ENCODE measurements at places on chromosomes 5 and 9.

- no peak for DNase-seq
Observed at GRCh38 chr9:114347675-114348074, 18.0 kb downstream of the ORM2 start.

- DNase-seq, result no peak
Observed at GRCh38 chr9:78559449-78559885, 262.5 kb downstream of the PSAT1 start.

DNA sequence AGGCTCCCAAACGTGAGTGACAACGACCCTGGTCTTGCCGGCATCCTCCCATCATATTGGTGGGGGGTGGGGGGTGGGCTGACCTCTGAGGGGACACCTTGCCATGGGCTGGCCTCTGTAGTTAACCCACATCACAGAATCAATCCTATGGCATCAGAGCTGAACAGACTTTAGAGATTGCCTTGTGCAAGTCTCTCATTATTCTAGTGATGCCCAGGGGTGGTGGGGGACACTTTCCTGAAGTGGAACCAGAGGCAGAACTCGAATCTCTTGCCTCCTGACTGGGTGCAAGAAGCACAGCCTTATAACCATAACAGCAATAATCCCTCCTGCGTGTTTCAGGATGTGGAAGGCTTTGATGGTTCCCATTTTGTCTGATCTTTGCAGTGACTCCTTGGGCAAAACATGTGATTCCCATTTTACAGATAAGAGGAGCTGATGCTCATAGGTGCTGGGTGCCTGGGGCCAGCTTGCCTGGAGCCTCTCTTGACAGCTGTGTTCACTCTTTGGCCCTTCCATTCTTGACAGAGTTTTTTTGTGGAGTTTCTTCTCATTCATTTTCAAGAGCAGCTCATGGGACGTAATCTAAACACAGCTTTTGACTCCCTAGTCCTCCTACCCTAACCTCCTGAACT lies 18.6 kb upstream of the PITX1 start:
- no peak for DNase-seq

DNA sequence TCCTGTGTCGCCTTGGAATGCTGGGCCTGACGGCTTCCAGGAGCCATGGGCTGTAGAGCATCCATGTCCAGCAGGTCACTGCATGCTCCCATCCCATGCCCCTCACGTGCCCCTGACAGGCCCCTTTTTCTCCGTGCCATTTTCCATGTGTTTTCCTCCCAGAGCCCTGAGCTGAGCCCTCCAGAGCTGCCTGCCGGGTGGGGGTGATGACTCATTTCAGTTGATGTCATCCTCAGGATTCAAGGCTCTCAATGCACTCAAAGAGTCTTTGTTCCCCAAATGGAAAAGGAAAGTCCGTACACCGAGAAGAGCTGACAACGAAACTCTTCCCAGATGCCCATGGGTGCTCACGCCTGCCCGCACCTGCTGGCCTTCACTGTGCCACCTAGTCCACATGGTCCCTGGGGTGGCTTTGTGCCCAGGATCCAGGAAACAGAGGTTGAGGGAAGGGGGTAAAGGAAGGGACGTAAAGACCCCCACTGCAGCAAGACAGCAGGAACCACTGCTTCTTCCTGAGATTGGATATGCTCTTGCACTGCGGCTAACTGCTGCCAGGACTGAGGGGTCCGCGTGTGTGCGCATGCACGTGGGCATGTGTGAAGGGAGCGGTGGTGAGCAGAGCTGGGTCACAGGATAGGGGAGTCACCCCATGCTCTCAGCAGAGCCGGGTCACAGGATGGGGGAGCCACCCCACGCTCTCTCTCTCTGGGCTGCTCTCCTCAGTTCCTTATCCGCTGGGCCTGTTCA lies 27.6 kb downstream of the COL15A1 start:
- no peak for DNase-seq

GRCh38 chr9:132539096-132539495 lies 43.3 kb upstream of the BARHL1 start:
- DNase-seq, result no peak

GRCh38 chr9:125126019-125126746 lies 17.1 kb downstream of the SCAI start:
- DNase-seq, result peak; percentile 47

DNA sequence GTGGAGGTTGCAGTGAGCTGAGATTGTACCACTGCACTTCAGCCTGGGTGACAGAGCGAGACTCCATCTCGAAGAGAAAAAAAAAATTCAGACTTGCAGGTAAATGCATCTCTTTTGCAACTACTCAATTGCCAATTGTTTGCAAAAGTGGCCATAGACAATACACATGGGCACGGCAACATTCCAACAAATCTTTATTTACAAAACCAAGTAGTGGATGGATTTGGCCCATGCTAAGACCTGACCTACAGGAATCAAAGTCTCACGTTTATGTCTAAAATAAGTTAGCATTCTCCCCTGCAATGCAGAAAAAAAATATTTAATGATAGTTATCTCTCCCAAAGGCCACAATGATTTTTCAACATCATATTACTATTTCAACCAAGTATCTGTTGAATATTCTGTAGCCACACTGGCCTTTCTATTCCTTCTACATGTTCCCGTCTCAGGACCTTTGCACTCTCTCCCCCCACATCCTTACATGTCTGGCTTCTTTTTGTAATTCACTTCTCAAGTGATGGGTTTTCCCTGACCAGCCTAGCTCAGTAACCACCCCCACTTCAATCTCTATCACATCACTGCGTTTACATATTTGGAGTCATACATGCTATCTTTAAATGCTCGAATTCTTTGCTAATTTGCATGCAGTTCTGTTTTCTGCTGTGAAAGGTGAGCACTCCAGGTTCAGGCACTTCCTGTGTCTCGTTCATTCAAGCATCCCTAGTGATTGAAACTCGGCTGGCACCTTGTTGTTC lies 54.2 kb downstream of the FNBP1 start:
- DNase-seq, result no peak

DNA sequence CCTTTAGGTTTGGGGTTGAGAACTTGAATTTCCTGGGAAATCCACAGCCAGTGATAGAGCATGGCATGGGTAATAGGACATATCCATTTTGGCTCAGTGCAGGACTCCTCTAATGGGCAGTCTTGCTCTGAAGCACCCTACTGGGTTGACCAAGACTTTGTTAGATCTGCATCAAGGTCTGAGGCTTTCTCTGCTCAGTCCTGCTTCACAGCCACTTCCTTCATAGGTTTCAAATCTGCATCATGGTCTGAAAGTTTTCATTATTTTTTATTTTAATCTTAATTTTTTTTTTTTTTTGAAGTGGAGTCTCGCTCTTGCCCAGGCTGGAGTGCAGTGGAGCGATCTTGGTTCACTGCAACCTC lies 36.5 kb downstream of the KIF2A start:
- DNase-seq, result no peak

GRCh38 chr9:129231022-129231739 lies 53.1 kb upstream of the IER5L start:
- no peak for DNase-seq

DNA sequence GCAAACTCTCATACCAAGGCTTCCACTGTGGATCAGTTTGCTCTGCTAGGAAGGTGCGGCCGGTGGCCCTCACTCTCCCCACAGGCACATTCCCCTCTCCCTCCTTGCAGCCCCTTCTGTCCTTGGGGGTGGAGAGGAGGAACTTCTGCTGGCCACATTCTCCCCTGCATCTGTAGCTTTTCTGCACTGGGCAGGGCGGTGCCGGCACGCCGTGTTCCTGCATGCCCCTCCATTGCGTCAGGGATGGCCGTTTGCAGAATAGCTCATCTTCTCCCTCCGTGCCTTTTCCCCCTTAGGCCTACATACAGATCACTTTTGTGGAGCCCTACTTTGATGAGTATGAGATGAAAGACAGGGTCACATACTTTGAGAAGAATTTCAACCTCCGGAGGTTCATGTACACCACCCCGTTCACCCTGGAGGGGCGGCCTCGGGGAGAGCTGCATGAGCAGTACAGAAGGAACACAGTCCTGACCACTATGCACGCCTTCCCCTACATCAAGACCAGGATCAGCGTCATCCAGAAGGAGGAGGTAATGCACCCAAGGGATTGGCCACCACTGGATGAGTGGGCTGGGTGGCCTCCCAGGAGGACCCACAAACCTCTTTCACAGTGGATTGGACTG lies 231.5 kb downstream of the DOCK8 start:
- no peak for DNase-seq

- no peak for DNase-seq
Observed at GRCh38 chr5:149576021-149576420, 5.3 kb upstream of the ARHGEF37 start.

- no peak for DNase-seq
Observed at GRCh38 chr5:54463713-54464112, 8.2 kb downstream of the HSPB3 start.

DNA sequence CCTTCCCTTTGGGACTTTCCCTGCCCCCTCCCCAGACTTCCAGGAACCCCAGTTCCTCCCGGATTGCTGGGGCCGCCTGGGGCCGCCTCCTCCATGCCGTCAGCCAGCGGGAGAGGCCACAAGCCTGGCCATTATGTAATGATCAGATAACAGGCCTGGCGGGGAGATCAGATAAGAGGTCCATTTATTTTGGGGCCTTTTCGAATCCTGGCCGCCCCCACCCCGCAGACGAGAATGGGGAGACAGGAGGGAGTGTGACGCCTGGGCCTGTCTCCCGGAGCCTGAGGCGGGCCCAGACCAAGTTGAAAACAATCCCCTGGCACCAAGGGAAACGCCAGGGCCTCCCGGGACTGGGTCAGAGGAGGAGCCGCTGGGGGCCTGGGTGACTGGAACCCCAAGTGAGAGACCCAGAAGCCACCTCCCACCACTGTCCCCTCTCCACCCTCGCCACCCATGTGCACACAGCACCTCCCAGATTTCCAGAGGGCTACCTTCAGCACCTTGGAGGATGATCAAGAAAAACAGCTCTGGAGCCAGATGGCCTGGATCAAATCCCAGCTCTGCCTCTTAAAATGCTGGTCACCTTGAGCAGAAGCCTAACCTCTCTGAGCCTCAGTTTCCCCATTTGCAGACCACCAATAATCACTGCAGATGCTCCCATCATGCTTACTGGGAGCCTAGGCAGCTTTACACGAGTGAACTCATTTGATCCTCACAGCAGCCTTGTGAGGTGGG lies 7.8 kb downstream of the ENG start:
- DNase-seq, result no peak

DNA sequence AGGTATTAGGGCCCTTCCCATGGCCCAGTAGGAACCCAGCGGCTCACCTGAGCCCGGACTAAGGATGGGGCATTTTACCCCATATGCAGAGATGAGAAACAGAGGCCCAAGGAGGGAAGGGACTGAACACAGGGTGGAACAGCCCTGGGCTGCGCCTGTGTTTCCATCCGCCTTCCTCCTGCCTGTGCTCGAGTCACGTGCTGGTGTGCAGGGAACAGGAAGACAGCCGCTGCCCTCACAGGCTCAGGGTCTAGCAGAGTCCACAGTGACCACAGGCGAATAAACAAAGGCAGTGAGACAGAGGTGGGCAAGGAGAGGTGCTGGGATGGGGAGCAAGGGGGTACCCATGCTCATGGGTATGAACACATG lies 129.4 kb downstream of the C9orf50 start:
- DNase-seq, result no peak

DNA sequence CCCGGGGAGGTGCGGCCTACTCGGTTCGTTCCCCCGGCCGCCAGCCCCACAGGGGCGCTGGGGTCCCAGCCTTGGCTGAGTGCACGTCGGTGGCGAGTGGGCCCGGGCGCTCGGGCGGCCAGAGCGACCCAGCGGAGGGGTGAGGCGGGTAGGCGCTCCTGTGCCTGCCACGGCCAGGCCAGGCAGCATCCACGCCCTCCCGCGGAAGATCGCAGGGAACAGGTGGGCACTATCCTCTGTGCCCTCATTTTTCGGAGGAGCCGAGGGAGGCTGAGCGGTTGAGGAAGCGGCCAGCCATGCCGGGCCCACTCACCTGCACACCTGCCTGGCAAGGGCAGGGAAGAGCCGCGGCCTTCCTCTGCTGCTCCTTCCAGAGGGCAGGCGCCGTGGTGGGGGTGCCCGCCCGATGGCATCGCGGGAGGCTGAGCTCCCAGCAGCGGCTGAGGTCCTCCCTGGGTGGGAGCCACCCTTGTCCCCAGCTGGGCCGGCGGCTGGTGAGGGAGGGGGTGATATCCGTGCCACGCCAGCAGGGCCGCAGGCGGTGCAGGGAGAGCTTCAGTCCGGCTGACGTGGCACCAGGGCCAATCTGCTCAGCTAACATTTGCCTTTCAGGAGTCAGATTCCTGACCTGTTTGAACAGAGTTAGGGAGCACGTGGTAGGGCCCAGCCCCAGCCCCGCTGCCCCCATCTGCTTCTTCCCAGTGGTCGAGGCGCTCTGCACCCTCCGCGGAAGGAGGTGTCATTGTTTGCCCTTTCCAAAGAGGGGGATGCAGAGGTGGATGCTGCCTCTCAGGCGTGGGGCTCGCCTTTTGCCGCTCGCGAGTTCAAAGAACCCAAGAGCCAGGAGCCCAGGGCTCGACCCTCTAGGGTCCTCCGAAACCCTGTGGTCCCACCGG lies 1.6 kb upstream of the SEC16A start:
- no peak for DNase-seq

GRCh38 chr5:89756955-89757354 lies 652.6 kb downstream of the CETN3 start:
- DNase-seq, result no peak

DNA sequence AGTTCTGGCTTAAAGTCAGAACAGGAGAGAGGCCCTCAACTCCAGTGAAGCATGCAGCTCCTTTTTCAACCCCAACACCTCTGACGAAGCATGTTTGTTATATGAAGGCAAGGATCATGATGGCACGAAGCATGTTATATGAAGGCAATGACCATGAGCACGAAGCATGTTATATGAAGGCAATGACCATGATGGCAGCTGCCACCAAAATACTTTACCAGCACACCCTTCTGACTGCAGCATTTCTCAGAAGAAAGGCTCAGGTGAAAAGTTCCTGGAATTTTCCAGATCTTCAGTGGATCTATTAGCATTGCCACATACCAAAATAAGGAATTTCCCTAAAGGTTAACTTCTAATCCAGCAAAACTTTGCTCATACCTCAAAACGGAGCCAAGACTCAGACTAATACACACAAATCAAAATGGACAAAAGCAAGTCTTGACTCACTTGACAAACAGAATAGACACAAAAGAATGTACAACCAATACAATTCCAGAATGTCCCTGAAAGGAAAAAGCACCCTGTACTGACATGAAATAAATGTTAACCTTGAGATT lies 217.4 kb downstream of the FANCC start:
- DNase-seq, result no peak

DNA sequence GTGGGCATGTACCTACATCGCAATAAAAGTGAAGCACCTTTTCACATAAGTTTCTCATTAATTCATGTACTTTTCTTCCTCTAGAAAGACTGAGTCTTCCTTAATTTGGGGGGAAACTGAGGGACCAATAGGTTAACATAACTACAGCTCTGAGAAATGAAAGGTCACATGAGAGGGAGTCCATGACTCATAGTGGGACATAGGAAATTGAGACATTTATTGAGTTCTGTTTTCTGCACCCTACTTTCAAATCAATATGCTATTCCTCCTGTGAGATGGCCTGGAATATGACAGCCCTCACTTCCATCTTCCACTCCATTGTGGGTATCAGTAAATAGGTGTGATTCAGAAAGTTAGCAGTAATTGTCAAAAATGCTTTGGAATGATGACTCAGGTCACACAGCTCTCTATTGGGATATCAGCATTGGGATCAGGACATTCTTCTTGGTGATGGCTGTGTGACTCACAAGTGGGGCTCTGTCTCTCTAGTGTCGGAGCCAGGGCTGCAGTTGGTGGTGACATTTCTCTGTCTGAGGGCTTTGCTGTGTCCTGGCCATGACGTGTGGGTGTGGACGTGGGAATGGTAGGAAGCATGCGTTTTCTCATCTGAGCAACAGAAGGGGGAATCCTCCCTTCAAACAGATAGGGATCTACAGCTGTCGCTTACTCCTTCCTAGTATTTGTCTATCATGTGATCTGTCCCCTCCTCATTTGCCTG lies 125.0 kb downstream of the TRIO start:
- no peak for DNase-seq

- no peak for DNase-seq
Observed at GRCh38 chr5:155008669-155009068, 4.9 kb upstream of the KIF4B start.

Data from stimulated activated CD8-positive, alpha-beta memory T cell treated with anti-CD3 and anti-CD28 coated beads, Interleukin-4, amount 100 ng/mL, for 4 hours (primary cell).